Activated T-helper 1 cell treated with anti-CD3 and anti-CD28 coated beads, Interleukin-2, amount 50 U/mL, for 16 hours (primary cell): ENCODE measurements at places on chromosomes 11 and 22.

- DNase-seq, result no peak
Measured at GRCh38 chr11:114678125-114679036, at the start of gene NXPE2. Gene NXPE2 (plus strand): TSS chr11:114678527. CDS start chr11:114678576, 49 bp downstream.

- no peak for DNase-seq
Measured at GRCh38 chr11:128046213-128046612, 541.1 kb downstream of the ETS1 start.

DNA sequence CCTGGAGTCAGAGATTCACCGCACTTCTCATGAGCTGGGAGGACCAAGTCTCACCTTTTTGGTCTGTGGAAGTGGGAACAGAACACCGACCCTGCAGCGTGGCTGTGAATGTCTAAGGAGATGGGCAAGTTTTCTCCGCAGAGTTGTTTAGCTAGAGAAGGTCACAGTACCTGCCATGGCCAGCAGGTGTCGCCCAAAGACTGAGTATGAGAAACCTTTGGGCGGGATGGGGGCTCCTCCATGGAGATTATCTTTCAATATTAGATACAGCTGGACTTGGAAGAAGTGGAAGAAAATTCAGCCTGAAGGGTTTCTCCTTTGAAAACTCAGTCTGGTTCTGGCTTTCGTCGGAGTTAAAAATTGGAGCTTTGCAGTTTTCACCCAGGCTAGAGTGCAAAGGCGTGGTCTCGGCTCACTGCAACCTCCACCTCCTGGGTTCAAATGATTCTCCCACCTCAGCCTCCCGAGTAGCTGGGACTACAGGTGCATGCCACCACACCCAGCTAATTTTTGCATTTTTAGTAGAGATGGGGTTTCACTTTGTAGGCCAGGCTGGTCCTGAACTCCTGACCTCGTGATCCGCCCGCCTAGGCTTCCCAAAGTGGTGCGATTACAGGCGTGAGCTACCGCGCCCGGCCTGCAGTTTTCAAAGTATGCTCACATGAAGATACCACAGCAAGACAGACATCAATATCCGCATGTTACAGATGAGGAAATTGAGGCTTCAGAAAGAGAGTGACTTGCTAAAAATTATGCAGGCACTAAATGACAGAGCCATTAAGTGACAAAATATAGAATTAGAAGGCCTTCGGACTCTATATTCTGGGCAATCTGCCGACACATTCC is 10.7 kb upstream of the DSCAML1 start:
- DNase-seq, result peak; percentile 75

- DNase-seq, result no peak
Measured at GRCh38 chr11:60788401-60789125, 3.4 kb downstream of the MS4A10 start.

GRCh38 chr22:24445481-24446259 is 18.3 kb downstream of the ADORA2A start:
- no peak for DNase-seq

- DNase-seq, result no peak
Measured at GRCh38 chr11:14376920-14377319, 17.9 kb upstream of the RRAS2 start.

GRCh38 chr11:8080674-8081590 is at the start of gene TUB:
Gene TUB (plus strand): TSS chr11:8081211. CDS start chr11:8081511, 300 bp downstream.
- DNase-seq, result no peak

- DNase-seq, result no peak
Measured at GRCh38 chr11:26715133-26715532, 6.7 kb downstream of the SLC5A12 start.

GRCh38 chr11:68942095-68942620 is 38.5 kb downstream of the IGHMBP2 start:
- DNase-seq, result no peak

DNA sequence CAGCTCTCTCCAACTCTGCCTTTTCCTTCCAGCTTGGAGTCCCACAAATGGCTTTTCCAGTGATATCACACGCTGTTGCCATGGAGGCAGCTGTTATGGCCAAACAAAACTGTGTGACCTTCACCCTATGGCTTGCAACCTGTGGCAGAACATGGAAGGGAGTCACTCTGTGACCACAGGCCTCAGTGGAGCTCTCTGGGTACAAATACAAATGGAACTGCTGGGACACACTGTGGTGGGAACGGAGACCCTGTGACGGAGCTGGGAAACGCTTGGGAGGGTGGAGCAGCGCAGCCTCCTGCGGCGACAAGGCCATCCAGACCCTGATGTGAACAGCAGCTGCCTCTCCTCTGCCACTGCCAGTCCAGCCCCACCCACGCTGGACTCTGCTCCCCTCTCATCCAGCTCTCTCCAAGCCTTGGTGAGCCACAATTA is 162.5 kb downstream of the ETS1 start:
- DNase-seq, result no peak
